Smooth muscle cell of the umbilical artery (primary cell): ENCODE measurements at places on chromosomes 7 and 10. TPM values are rescaled to one million over a fixed set of nuclear protein-coding genes. Genes with fewer than 3 reads are reported as not detected.

The ERVW-1 gene
- not detected in 2 replicates for total RNA-seq

The STRIP2 gene
- 3.3 and 9.8 TPM in 2 replicates for total RNA-seq

The TMEM236 gene
- total RNA-seq: under 0.01 and 0.23 TPM in 2 replicates

The SPDYE8 gene
- total RNA-seq: not detected in 2 replicates

The MYL10 gene
- total RNA-seq: not detected in 2 replicates

The NUTM2E gene
- 0.05 TPM in 1 of 2 replicates, not detected in the other for total RNA-seq

The SLC16A9 gene
- total RNA-seq: 1.2 and 5.4 TPM in 2 replicates

The ZP3 gene
- 0.89 and 1.8 TPM in 2 replicates for total RNA-seq

The SNCG gene
- 1.8 and 3.3 TPM in 2 replicates for total RNA-seq

The GAD2 gene
- not detected in 2 replicates for total RNA-seq

The PRPS1L1 gene
- not detected in 2 replicates for total RNA-seq

The NPY4R gene
- total RNA-seq: 0.14 and 2.1 TPM in 2 replicates

The CFAP70 gene
- total RNA-seq: 0.97 and 1.5 TPM in 2 replicates

The WDFY4 gene
- total RNA-seq: not detected in 2 replicates

The CARD11 gene
- 2.8 and 3.0 TPM in 2 replicates for total RNA-seq

The STYXL1 gene
- 43.4 and 43.7 TPM in 2 replicates for total RNA-seq

The HOXA7 gene
- total RNA-seq: 1.0 and 1.8 TPM in 2 replicates

The CTTNBP2 gene
- total RNA-seq: 0.78 TPM in 1 of 2 replicates, not detected in the other

The SRRM3 gene
- 0.30 TPM in 1 of 2 replicates, not detected in the other for total RNA-seq
